ENCODE measurements at places on chromosomes 6 and 20. TPM values are rescaled to one million over a fixed set of nuclear protein-coding genes. Genes with fewer than 3 reads are reported as not detected.

Gene EEF1E1
- 109 TPM for total RNA-seq

GRCh38 chr20:5731753-5732366 lies 18.3 kb upstream of the SHLD1 start:
- no peak for DNase-seq

DNA sequence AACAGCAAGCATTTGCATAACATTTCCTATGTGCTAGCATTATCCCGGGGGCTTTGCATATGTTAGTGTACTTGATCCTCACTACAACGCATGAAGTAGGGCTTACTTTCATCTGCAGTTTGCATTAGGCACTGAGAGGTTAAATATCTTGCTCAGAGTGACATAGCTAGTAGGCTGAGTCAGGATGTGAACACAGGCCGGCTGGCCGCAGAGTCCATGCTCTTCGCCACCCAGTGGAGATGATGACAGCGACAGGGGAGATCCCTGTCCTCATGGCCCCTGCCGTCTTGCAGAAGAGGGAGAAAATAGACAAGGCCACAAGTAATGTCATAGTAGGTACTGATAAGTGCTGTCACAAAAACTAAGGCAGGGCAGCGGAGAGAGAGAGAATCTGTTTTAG lies 46.9 kb downstream of the LYRM4 start:
- DNase-seq = no peak

- DNase-seq = peak; percentile 28
These were observed at the start of gene FLRT3 for GRCh38 chr20:14337400-14338171. Gene FLRT3, minus strand, starts transcription at chr20:14337612. Its CDS starts 10,106 bp downstream, at chr20:14327506.

Gene CRISP2
- total RNA-seq = not detected

Gene MAFB
- 2.4 TPM for total RNA-seq

- DNase-seq = no peak
These were observed 208.1 kb downstream of the TINAG start for GRCh38 chr6:54516321-54516720.

Gene SLC17A1
- total RNA-seq = not detected

Gene SAMD3
- 11.5 TPM for total RNA-seq

DNA sequence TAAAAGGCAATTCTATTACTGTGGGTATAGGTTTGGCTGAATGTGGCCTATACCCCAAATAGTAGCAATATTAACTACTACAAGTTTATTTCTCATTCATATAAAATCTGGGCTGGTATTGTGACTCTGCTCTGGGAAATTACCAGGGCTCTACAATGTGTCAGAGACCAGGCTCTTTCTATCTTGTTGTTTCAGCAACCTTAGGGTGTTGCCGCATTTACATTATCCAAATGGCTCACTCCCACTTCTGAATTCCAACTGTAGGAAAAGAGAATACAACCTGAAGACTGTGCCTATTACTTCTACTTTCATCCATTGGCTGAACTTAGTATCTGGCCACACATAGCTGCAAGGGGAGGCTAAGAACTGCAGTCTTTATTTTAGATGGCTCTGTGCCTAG lies 106.7 kb upstream of the CENPW start:
- DNase-seq = no peak

- DNase-seq = no peak
These were observed 91.3 kb upstream of the HDAC2 start for GRCh38 chr6:114062199-114062598.

DNA sequence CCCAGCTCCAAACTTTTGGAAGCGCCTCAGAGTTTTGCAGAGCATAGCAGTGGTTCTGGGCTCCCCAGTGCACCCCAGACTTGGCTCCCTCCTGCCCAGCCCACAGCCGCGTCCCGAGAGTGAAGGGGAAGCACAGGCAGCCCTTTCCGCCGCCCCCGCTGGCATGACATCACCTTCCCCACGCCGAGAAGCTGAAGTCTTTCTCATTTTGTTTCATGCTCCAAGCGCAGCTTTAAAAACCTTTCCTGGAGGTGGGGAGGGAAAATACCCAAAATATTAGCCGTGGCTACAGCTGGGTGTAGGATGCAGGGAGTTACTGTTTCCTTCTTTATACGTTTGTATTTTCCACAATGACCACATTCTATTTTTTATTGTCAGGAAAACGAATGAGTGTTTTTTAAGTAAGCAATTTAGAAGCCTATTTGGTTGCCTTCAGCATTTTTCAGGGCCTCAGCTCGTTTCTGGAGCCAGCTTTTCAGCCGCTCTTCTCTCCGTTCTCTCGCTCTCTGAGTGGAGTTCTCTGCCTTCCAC lies 72.9 kb downstream of the SNX5 start:
- DNase-seq = peak; percentile 57

Gene TFAP2C
- 38.4 TPM for total RNA-seq

GRCh38 chr6:84052204-84052882 lies 18.8 kb downstream of the MRAP2 start:
- DNase-seq = peak; percentile 87

GRCh38 chr6:41379306-41379705 lies 43.9 kb downstream of the NCR2 start:
- no peak for DNase-seq

- DNase-seq = no peak
These were observed 20.8 kb downstream of the SHLD1 start for GRCh38 chr20:5770987-5771318.

Gene NT5E
- total RNA-seq = 0.94 TPM

All from H7 (cell line).